Stimulated activated CD4-positive, alpha-beta T cell treated with anti-CD3 and anti-CD28 coated beads, Interleukin-1b, Interleukin-23, amount 100 ng/mL, for 1 hour (primary cell): ENCODE measurements at places on chromosomes 12 and 14.

DNA sequence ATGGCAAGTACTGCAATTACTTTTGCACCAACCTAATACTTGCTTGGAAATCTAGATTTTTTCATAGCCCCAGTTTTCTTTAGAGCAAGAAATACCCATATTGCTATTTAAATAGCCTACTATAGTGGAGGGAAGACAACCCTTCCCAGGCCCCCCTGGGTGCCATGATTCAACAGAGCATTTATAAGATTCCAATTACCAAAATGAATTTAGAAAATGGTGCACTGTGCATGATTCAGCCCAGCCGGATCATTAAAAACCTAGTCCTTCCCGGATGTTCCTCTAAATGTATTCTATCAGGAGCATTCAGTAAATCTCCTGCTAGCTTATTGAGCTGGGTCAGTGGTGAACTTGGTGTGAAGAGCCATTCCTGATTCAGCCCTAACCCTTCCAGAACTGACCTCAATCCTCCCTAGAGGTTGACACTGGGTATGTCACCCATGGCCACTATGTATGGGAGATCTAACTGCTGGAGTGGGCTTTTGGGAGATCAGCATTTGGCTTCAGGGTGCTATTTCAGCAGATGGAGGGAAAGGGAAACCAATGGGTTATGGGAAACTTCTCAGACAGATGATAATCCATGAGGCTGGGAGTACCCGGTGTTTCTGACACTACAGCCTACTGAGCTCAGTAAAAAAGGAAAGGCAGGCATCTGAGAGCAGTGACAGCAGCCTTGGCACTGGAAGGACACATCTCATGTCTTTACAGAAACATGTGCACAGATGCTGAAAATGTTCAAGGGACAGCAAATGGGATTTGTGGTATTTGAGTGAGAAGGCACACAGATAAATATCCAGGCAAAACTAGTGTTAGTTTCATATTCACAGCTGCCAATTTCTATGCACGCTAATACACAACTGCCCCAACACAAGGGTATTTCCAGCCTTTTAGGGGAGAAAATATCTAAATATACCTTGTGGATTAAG, 258.9 kb downstream of the DPF3 start:
- DNase-seq: no peak

- DNase-seq: no peak
Observed at GRCh38 chr12:92136965-92137721, 8.5 kb downstream of the BTG1 start.

- no peak for DNase-seq
Observed at GRCh38 chr12:111040690-111041089, 120.3 kb upstream of the MYL2 start.

GRCh38 chr12:103903993-103904392, 26.2 kb upstream of the HSP90B1 start:
- DNase-seq: no peak

GRCh38 chr12:47408171-47408871, 297.5 kb downstream of the RPAP3 start:
- DNase-seq: no peak

DNA sequence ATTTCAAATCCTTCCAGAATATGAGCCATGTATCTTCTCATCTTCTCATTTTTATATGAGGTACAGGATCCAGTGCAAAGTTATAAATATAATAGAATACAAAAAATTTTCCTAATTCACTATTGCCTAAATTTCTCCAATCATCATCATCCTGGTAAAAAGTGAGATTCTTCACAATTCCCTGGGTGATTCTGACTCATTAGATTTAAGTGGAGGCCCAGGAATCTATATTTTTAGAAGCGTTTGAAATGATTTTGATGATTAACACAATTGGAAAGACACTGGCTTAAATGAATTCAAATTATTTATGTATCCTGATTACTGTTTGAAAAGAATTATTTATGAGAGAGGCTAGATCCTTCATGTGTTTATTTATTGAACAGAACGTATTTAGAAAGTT, 380.3 kb upstream of the PDE3A start:
- no peak for DNase-seq

GRCh38 chr14:61478971-61479473, 157.6 kb downstream of the PRKCH start:
- no peak for DNase-seq

- DNase-seq: no peak
Observed at GRCh38 chr14:20627346-20628027, 14.0 kb downstream of the OR6S1 start.

DNA sequence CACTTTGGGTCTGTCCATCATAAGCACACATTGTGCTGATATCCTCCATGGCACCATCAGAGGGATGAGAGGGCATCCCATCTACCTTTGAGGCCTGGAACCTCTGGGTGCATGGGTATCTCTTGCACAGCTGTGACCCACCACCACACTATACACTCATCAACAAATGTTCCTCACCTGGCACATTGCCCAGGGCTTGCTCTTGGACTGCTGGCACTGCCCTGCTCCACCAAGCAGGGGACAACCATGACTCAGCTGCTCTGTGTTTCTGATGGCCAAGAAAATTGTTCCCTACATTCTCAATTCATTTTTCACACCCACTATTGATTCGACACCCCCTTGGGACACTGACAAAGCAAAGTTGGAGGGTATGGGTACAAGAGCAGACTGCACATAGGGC, 155.5 kb downstream of the PTPRO start:
- DNase-seq: no peak

GRCh38 chr14:83023369-83023768, 1489.7 kb upstream of the SEL1L start:
- no peak for DNase-seq

GRCh38 chr12:132649226-132649945, 30.8 kb downstream of the P2RX2 start:
- no peak for DNase-seq

DNA sequence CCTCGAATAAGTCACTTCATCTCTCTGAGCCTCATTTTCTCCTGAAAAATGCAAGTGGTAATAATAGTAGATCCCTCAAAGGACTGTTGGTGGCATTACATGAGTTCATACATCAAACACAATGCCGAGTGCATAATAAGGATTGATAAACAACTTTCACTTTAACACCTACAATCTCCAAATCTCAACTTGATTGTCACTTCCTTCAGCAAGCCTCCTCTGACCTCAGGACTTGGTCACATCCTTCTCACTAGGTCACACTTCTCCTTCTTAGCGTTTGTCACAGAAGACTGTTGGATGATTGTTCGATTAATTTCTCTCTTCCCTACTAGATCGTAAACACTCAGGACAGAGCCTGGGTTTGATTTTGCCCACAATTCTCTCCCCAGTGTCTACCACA, 7.9 kb upstream of the PRKAB1 start:
- DNase-seq: no peak
